ENCODE measurements at places on chromosomes 7 and 10. TPM values are rescaled to one million over a fixed set of nuclear protein-coding genes. Genes with fewer than 3 reads are reported as not detected.

DNA sequence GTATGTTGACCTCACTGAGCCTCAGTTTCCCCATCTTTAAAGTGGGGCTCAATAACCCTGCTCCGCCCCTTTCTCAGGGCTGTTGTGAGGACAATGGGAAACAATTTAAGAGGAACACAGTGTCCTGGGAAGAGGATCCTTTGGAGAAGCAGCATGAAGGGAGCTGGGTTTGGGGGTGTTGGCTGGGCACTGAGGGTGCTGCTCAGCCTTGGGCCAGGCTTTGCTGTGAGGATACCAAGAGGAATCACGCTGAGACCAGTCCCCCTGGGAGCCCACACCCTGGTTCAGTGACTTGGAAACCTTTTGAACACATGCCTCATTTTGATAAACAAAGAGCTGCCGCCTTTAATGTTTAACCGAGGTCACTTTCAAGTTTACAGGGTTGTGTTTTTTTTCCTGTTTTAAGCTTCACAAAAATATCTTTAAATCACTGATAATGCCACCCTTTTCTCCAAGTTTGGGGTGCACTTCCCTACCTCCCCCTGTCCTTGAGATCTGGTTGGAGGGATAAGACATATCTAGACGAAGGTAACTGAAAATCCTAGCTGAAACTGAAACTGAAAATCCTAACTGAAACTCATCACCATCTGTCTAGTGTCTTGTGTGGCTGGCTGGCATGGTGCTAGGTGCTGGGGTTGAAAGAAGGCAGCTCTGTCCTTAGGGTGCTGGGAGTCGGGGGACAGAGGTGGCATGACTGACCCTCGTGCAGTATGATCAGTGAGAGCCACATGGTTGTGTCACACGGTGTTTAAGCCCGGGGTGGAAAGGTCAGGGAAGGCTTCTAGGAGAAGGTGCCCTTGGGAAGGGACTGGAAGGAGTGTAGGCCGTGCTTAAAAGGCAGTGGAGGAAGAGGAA is 27.7 kb downstream of the ZNF775 start:
- H3K4me1 ChIP-seq, result peaks cover 57% of the 10 kb centered on the region
- H3K27ac ChIP-seq, result peak overlapping the region; percentile 58
- H3K4me3 ChIP-seq, result peak overlapping the region; percentile 81
- no peaks in the 10 kb centered on the region for H3K27me3 ChIP-seq
- H3K36me3 ChIP-seq, result no peaks in the 10 kb centered on the region
- peak; percentile 80 for DNase-seq

DNA sequence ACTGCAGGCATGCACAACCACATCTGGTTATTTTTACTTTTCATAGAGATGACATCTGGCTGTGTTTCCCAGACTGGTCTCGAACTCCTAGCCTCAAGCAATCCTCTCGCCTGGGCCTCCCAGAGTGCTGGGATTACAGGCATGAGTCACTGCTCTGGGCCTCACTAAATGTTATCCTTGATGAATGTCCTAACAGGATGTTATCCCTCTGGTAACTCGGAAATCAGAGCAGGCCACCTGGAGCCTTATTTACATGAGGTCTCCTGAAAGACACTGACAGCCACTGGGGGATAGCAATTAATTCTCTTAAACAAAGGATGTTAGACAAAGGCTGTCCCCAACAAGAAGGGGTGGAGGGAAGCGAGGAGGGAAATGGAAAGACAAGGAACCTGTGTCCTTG is 4.5 kb upstream of the ZNF438 start:
- no peak overlapping the region for H3K4me3 ChIP-seq
- peaks cover 17% of the 10 kb centered on the region for H3K4me1 ChIP-seq
- H3K36me3 ChIP-seq, result no peaks in the 10 kb centered on the region

The VWDE gene
- total RNA-seq, result 0.27 TPM

- H3K4me1 ChIP-seq, result peaks cover 37% of the 10 kb centered on the region
- no peak overlapping the region for H3K4me3 ChIP-seq
- peak overlapping the region; percentile 66 for H3K27ac ChIP-seq
- no peaks in the 10 kb centered on the region for H3K36me3 ChIP-seq
Observed at GRCh38 chr10:99770408-99771045, 11.9 kb upstream of the ABCC2 start.

DNA sequence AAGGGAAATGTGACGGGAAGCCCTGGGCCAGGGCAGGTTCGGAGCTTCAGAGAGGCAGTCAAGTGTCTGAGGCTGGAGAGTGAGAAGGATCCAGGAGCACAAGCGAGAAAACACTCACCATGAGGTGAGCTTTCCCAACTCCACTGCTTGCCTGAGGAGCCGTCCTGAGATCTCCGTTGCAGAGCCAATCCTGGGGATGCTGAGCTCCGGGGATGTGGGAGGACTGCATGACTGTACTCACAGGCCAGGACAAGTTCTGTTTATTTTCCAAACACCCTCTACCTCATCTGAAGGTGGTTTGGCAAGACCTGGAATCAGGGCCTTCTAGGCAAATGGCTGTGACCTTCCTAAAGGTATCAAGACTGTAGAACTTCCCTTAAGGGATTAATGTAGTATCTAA is 38.7 kb downstream of the GLI3 start:
- DNase-seq, result no peak
- no peak overlapping the region for H3K27ac ChIP-seq
- H3K4me3 ChIP-seq, result no peak overlapping the region
- peaks cover 2% of the 10 kb centered on the region for H3K27me3 ChIP-seq

The NACAD gene
- total RNA-seq, result 0.08 TPM

Data from HepG2 (cell line).